ENCODE measurements at places on chromosomes 6 and 20.

GRCh38 chr6:168692193-168692914, 251.4 kb downstream of the SMOC2 start:
- no peak for DNase-seq

DNA sequence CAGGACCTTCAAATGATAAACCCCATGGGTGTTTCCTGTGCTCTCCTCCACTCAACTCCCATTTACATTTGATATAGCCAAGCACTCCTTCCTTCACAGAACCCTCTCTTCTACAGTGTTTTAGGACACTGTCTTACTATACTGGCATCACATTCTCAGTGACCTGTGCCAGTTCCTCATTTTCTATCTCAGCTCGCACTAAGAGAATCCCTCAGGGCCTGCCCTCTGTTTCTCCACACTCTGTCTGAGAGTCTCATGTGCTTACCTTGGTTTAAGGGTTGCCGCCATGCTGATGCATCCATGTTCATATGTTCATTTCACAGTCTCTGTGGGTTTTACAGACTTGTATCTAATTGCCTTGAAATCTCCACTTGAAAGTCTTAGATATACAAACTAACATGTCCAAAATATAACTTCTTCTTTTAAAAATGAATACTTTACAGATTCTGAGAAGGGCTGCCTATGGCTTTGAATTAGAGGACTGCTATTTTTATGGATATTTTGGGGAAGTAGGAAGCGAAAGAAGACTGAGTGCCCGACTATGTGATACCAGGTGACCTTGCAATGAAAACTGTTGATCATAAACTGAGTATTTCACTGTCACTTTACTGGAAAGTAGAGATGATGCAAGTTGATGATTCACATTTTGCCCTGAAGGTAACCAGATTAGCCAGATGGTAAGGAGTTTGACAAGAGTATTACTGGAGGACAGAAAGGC, 153.1 kb upstream of the SIM1 start:
- no peak for DNase-seq

DNA sequence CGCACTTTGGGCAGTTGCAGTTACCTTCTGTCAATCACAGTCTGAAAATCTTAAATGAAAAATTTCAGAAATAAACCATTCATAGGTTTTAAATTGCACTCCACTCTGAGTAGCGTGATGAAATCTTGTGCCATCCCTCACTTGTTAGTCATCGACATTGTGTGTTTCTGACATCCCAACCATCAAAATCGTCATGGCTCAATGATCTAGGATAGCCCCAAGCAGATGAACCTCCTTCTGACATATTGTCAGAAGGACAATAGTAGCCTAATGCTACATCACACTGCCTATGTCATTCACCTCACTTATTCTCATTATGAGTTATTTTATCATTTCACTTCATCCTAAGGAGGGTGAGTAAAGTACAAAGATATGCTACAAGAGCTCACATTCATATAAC, 284.8 kb downstream of the PTPRK start:
- no peak for DNase-seq

- no peak for DNase-seq
These were observed 5.9 kb upstream of the IP6K3 start for GRCh38 chr6:33752646-33753015.

- peak; percentile 97 for DNase-seq
These were observed at the start of gene NFKBIE for GRCh38 chr6:44265007-44265721. Gene NFKBIE (minus strand): TSS chr6:44265551. CDS start chr6:44265346, 205 bp downstream.

DNA sequence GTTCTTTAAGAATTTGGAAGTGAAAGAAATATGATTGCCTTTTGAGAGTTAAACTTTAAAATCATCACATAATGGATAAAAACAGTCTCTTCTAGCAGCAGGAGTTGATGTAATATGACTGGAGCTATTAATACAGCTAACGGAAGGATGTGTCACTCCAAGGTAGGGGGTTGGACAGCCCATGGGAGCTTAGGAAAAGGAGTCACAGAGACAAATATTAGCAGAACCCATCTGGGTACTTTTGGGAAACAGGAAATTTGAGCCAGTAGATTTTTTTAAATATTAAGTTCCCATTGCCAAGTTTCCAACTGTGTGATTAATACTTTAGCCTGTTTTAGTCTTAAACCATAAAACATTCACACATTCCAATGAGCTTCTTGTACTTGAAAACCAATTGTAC, 164.7 kb upstream of the RIMS1 start:
- no peak for DNase-seq

DNA sequence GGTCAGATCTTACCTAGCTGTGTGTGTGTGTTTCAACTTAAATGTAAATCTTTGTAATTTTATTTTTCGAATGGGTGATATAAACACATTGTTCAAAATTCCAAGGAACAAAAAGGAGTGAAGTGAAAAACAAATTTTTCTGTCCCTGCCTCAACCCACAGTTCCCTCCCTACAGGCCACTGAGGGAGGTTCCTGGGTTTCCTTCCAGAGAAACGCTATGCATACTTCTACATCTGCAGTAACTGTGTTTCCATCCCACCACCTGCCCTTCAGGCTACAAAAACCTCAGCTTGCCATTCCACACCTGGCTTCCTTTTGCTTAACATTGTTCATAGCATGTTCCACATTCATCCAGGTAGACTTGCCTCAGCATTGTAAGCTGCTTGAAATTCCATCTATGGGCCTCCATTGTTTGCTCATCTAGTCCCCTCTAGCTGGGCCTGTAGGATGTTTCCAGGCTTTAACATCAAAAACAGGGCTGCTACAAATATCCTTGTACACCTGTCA, 12.0 kb downstream of the ANGPT4 start:
- DNase-seq: no peak

- no peak for DNase-seq
These were observed 17.5 kb downstream of the SRC start for GRCh38 chr20:37363221-37364012.

- no peak for DNase-seq
These were observed 41.6 kb downstream of the FOXC1 start for GRCh38 chr6:1651362-1651761.

GRCh38 chr6:73569121-73569520, 48.3 kb upstream of the EEF1A1 start:
- no peak for DNase-seq

GRCh38 chr20:14569641-14570040, 232.2 kb upstream of the FLRT3 start:
- no peak for DNase-seq

DNA sequence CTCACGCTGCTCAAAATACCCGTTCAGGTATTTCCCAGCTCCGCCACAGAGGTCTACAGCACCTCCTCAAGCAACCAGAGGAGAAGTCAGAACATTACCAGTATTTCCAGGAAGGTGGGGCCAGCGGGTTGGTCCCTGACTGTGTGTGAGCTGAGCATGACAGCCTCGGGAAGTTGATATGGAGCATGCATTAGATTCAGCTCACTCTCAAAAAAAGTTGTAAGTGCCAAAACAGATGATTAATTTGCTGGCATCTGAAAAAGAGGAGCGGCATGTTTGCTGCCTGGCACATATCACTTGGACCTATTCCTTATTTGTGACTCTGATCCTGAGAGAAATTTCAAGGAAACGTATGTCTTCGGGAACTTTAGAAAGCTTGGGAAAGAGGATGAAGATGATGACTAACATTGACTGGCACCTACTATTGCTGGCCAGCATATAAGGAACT, 32.3 kb downstream of the ELOVL2 start:
- DNase-seq: no peak

DNA sequence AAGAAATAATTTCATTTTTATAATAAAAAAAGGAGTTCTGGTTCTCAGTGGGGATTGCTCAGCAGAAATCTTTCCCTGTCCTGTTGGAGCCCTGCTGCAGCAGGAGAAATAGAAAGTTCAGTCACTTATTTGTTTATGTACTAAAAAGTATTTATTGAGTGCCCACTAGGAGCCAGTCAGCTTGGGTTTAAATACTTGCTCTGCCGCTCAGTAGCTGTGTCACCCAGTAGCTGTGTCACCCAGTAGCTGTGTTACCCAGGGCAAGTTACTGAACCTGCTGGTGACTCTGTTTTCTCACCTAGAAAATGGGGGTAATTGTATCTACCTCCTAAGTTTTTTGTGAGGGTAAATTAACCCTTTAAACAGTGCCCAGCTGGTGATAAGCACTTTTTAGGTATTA, 32.9 kb downstream of the FOXF2 start:
- no peak for DNase-seq

GRCh38 chr6:98230250-98230649, 604.1 kb upstream of the POU3F2 start:
- no peak for DNase-seq

DNA sequence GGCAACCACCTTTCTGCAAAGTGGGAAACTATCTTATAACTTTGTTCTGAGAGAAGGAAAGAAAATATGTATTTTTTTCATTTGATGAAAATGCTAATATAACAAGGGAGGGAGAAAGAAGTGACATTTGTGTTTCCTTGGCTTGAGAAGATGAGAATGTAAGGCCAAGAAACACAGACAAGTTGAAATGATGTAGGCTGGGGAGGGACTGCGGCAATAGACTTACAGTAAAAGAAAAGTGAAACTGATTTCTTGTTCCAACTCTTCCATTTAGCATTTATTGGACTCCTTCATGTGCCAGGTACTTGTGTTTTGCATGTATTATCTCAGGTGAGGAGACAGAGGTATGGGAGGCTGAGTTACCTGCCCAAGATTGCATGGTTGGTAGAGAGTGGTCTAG, 130.9 kb downstream of the CARMIL1 start:
- DNase-seq: no peak

GRCh38 chr6:87909849-87910248, 137.8 kb upstream of the SPACA1 start:
- DNase-seq: peak; percentile 31

- DNase-seq: no peak
These were observed 2.2 kb upstream of the CCM2L start for GRCh38 chr20:32007787-32008616.

GRCh38 chr20:44222633-44223368, 12.2 kb upstream of the OSER1 start:
- no peak for DNase-seq

GRCh38 chr6:14785493-14785790, 460.4 kb upstream of the JARID2 start:
- no peak for DNase-seq

- DNase-seq: no peak
These were observed 33.5 kb downstream of the PLG start for GRCh38 chr6:160735523-160735922.

DNA sequence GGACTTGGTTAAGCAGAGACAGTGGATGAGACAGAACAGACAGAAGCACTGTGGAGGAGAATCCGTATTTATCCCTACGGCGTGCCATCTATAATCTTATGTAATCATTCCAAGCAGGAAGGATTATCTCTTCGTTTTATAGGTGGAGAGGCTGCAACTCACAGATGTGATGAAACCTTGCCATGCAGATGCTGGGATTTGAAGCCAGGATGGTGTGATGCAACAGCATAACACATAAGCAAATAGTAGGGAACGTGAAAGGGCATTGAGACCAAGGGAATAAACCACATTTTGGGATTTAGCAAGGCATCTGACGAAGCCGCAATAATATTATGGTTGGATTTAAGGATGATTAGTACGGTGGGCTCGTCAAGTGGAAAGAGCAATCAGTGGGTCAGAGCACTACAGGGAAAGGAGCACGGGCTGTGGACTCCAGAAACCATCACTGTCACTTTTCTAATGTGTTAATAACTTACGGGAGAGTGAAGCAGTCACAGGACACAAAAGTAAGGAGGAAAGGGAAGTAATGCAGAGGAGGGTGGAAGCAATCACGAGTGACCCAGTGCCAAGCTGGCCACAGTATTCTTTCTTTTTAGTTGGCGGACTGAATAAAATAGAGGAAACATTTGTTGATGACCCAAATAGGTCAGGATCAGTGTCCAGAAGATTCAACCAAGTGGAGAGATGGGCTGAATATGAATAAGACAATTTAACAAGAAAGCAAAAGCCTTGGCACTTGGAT, 119.6 kb upstream of the EDN1 start:
- no peak for DNase-seq

GRCh38 chr6:160457823-160458222, 109.6 kb downstream of the SLC22A3 start:
- no peak for DNase-seq

- no peak for DNase-seq
These were observed 137.9 kb upstream of the NEDD9 start for GRCh38 chr6:11370191-11371018.

DNA sequence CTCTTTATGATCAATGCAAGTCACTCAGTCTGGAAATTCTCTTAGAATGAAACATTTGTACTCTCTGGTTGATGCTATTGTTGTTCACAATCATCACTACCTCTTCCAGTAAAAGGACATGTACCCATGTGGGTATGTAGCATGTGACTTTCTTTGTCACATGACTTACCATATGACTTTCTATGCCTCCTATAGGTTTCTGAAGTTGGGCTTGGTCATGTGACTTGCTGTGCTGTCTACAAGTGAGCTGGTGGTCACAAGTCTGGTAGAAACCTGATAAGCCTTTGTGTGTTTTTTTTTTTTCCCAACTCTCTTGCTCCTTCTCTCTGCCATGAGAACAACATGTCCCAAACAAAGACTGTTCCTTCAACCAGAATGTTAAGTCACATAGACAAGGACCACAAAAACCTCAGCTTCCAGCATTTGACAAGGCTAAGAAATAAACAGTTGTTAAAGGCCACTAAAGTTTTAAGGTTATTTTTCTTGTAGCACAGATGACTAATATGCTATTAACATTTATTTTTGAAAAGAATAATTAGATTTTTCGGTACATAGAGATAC, 379.2 kb upstream of the SLC35B3 start:
- DNase-seq: no peak

DNA sequence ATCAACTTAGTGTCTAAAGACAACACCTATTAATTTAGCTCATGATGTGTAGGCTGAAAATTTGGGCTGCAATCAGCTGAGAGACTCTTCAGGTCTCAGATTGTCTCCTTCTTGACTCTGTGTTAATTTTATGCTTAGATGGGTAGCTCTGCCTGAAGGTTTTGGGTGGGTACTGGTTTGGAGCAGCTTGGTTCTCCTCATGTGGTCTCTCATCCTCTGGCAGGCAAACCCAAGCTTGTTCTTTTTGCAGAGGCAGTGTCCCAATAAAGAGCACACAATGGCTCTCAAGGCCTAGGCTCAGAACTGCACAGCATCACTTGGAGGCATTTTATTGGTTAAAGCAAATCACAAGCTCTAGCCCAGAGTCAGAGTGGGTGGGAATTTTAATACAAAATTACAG, 280.6 kb downstream of the BTBD3 start:
- no peak for DNase-seq

- no peak for DNase-seq
These were observed 48.0 kb downstream of the TMEM170B start for GRCh38 chr6:11585426-11586016.

DNA sequence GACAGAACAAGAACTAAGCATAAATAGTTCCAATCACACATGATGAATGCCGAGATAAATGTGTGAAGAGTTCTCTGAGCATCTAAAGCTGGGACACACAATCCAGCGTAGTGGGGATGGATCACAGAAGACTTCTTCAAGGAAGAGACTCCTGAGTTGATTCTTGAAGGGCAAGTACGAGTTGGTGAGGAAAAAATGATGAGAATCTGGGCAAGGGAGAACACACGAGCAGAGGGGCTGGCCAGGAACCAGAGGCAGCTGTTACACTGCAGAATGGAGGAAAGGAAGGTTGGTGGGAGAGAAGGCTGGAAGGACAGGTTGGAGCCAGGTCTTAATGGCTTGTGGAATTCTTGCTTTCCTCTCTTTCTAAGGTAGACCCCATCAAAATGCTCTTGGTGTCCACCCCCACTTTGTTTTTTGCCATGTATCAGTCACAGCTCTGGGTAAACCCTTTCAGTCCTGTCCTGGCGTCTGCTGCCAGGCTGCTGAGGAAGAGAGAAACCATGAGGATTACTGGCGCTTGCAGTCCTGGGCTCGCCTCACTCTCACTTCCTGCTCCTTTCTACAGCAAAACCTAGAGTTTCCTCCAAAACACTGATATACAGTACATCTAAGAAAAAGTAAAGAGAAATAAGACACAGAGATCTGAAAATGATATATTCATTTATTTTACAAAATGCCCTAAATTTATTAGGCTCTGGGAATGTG, 127.6 kb upstream of the FAM184A start:
- no peak for DNase-seq

All from activated T-cell treated with anti-CD3 and anti-CD28 coated beads for 48 hours (primary cell).